Activated naive CD8-positive, alpha-beta T cell treated with anti-CD3 and anti-CD28 coated beads, Interleukin-2, amount 10 ng/mL, durations not matched to agents 7 days and 5 days (primary cell): ENCODE measurements at places on chromosomes 7 and 10. TPM values are rescaled to one million over a fixed set of nuclear protein-coding genes. Genes with fewer than 3 reads are reported as not detected.

DNA sequence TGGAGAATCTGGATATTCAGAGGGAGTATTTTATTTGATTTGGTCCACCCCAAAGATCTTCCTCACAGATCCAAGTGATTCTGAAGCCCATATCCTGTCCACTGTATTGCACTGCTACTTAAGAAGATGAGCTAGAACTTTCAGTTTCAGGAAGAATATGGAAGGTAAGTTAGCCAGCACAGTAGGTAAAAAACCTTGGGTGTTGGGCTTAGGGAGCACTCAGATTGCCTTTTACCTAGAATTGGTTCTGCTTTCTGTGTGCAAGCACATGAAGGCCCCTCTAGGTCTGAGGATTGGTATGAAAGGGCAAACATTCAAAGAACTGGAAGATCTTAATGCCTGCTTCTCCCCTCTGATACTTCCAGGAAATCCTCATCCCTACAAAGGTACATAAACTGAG is 146.7 kb upstream of the COL1A2 start:
- DNase-seq = no peak

DNA sequence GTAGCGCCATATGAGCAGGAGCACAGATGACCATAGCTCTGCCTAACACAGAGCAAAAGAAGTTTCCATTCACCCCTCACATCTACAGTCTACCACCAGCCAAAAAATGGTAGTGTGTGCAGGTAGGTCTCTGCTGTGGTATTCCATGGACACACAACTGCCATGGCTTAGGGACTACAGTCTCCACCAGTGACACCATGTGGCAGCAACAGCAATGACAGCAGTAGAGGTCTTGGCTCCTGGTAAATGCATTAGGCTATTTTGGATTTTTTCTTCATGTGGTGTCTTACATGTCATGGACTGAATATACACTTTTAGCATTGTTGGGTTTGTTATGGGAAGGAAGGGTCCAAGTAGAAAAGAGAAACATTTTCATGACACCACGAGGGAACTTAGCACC is 70.1 kb upstream of the CABCOCO1 start:
- no peak for DNase-seq

- DNase-seq = no peak
These were observed 111.2 kb downstream of the AOAH start for GRCh38 chr7:36613031-36613614.

GRCh38 chr10:77513781-77514331 is 123.8 kb downstream of the KCNMA1 start:
- DNase-seq = no peak

DNA sequence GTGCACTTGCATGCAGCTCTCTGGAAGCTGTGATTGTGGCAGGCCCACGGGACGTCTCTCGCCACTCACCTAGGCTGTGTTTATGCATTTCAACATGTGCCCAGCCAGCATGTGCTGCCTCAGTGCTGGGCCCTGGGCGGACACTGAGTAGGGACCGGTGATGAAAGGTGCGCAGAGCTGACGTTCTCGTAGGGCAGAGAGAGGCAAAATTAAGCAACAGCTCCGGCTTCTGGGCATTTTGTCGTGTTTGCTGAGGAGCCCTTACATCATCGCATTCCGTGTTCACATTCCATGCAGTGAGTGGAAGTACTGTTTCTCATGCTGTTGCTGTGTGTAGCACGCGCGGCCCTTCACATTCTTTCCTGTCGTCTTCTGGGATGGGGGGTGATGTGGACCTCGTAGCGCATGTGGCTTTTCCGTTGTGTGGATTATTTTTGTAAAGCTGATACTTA is 50.5 kb downstream of the PRF1 start:
- no peak for DNase-seq

- DNase-seq = peak; percentile 92
These were observed at the start of the genes MDH2 and STYXL1 for GRCh38 chr7:76047811-76048667. MDH2 (plus strand) TSS chr7:76048106; CDS start chr7:76048161, 55 bp downstream. STYXL1 (minus strand) TSS chr7:76048000; CDS start chr7:76030523, 17,477 bp downstream.

The COL1A2 gene
- 0.47 TPM for total RNA-seq

The PDE6C gene
- total RNA-seq = not detected

The PAPOLB gene
- not detected for total RNA-seq

The NME8 gene
- not detected for total RNA-seq
